ENCODE measurements at places on chromosomes 3 and 15. TPM values are rescaled to one million over a fixed set of nuclear protein-coding genes. Genes with fewer than 3 reads are reported as not detected.
A peak's percentile ranks its signal among the peaks of the same experiment; 100 is the strongest.

DNA sequence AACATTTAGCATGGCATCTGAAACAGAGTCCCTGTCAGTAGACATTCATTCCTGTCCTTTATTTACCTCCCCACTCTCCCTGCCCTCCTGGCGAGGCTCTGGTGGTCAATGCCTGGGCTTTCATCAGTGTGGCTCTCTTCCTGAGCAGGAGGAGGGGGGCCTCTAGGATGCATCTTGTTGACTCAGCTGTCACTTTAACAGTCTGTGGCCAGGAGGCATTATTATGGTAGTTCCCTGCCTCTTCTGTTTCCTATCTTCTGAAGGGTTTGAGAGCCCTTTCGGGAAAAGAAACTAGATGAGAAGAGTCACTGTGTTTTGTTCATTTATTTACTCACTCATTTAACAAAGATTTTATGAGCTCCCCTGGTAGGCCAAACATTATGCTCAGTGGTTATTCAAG, 2.4 kb upstream of the PPP1R14D start:
- DNase-seq: no peak

- DNase-seq: peak; percentile 58
Observed at GRCh38 chr15:94119923-94120775, 111.2 kb upstream of the MCTP2 start.

- DNase-seq: no peak
Observed at GRCh38 chr3:179853176-179853575, 183.6 kb downstream of the PEX5L start.

DNA sequence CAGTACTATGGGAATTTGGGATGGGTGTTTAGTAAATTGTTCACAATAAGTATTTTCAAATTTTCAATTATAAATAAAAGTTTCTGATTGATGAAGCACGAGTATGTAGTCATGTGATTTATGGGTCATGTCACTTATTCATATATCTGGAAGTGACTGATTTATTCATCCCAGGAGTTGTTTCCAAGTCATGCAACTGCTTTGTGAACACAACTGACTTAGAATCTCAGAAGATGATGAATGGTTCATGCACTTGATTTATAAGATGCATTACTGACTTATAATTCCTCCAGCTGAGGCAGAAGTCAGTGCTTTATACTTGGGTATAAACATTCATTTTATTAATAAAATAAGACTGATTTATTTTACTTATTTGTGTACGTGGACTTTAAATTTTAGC, 137.8 kb upstream of the CBLB start:
- DNase-seq: no peak

GRCh38 chr3:36852071-36852470, 87.7 kb upstream of the DCLK3 start:
- DNase-seq: no peak

DNA sequence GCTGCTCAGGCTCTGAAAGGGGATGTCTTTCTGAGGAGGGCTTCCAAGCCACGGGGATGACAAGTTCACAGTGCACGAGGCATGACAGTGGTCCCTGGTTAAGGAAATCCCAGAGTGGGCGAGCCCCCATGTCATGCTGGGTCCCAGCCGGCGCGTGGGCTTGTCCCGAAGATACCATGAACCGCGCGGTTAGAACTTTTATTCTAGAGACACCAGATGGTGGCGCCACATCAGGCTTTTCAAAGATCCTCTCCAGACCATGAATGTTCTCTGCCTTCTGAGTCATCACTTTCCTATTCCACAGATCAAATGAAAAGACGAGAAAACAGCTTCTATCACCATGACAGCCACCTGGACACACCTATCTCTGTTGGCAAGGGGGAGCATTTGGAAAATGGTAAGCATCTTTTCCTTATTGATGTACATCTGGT, 227.8 kb upstream of the LYSMD4 start:
- no peak for DNase-seq

DNA sequence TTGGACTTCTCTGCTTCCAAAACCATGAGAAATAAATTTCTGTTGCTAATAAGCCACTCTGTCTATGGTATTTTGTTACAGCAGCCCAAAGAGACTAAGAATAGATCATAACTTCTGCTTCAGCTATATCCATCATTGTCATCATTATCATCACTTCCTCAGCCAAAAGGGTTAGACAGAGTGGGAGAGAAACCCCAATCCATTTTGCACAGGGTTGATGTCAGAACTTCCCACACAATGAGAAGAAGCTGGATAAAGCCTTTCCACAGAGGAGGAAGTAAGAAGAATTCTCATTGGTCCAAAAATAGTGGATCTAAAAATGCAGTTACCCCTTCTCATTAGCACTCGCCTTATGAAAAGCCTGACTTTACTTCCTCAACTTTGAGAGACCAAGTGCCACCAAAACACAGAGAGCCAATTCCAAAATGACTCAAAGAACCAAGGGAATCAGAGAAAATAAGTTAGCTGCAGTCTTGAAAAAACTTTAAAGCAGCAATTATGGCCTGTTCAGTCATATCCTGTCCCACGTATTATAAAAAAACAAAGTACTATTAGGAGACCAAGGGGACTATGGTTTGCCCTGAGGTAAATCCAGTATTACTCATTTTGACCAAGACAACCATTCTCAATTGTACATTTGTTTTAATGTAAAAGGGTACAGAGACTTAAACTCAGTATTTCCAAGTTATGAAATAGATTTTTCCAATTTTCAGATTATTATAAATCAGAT, 80.2 kb downstream of the WNT5A start:
- no peak for DNase-seq

GRCh38 chr3:12884186-12884680, 42.9 kb upstream of the RPL32 start:
- DNase-seq: no peak

- no peak for DNase-seq
Observed at GRCh38 chr3:3714572-3714971, 84.7 kb upstream of the LRRN1 start.

- DNase-seq: no peak
Observed at GRCh38 chr3:125043599-125044151, 12.1 kb downstream of the HEG1 start.

DNA sequence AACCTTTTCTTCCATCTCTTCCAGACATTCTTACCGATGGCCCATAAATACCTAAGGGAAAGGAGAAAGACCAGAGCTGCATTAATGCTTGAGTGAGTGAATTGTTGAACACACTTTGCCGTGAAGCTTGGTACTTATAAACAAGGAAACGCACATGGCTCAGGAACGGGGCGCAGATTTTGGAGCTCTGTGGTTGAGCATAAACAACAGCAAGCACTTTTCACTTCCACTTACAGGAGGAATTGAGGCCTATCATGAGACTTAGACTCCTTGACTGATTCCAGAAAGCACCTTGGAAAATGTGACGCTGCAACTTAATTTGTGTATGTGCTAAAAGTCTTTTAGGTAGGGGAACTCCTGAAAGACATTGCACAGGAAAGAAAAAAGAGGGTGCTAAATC, 197.5 kb upstream of the FEZF2 start:
- no peak for DNase-seq

DNA sequence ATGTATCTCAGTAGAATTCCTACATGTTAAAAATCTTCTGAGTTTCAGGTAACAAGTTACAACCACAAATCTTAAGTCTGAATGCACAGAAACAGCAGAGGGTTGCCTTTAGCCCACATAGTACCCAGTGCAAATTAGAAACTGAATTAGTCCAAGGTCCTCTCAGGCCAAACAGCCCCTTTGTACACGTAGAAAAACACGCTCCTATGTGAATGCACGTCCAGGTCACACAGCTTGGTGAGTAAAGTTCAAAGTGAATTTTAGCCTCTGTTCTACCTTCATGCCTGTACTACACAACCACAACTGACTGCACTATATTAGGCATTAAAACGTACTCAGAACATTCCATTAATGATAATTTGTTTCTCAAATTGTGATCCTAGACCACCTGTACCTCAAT, 46.3 kb downstream of the GYG1 start:
- no peak for DNase-seq

GRCh38 chr3:73674280-73674679, 49.5 kb upstream of the PDZRN3 start:
- no peak for DNase-seq

- no peak for DNase-seq
Observed at GRCh38 chr3:46353647-46354410, at the start of gene CCR2. TSS of gene CCR2 (plus strand) at chr3:46354111. CDS start at chr3:46357528, 3,417 bp downstream.

GRCh38 chr3:134320749-134321148, 53.5 kb downstream of the AMOTL2 start:
- DNase-seq: no peak

DNA sequence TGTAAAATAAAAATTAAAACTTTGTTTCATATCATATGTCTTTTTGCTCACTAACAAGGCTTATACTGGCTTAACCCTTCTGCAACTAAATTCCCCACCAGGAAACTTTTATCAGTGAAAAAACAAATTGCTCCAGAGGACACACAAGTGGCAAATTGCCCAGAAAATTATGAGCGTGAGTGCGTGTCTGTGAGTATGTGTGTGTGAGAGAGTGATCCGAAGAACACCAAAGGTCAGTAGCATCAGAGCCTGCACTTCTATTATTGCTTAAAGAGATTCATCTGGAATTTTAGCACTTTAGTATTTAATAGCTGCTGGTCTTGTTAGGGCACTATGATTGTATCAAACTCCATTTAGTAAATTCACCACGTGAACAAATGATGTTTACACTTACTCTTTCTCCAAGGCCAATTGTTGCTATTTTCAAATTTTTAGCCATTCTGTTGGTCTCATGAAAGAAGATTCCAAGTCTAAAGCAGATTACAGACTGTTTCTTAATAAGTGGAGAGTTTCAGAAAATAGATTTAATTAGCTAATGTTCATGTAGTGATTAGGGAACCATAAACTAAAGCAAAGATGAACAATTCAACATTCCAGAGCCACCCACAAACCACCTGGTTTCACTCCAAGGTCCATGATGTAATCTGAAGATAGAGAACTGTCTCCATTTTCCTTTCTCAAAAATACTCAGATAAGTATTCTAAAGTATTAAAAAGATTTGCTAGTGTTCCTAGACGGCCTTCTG, 91.1 kb upstream of the IL12A start:
- DNase-seq: no peak

GRCh38 chr3:184691397-184692231, 20.2 kb downstream of the MAGEF1 start:
- peak; percentile 77 for DNase-seq

DNA sequence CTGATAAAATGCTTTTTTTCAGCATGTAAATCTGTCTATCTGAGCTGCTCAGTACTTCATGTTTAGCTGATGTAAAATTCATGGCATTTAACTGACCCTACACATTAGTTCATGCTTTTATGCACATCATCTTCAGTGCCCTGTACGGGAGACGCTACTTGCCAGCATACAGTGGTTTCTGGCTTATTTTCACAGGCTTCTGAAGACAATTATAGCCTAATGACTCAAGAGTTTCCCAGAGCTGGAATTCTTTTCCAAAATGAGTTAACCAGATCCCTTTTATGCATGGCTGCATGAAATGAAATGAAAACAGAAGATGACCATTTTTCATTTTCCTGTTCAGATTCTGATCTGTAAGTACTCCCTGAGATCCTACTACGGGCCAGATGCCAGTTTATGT, 1061.5 kb downstream of the ROBO2 start:
- no peak for DNase-seq

GRCh38 chr3:72591522-72592421, 256.5 kb downstream of the SHQ1 start:
- no peak for DNase-seq

Gene SYNM
- 0.36 TPM for total RNA-seq

Gene PATL2
- total RNA-seq: 60.5 TPM

Gene ANKRD63
- 0.25 TPM for total RNA-seq

Gene AVEN
- 6.8 TPM for total RNA-seq

Gene TMC3
- not detected for total RNA-seq

Gene STAB1
- total RNA-seq: 4.5 TPM

Gene SLC12A8
- total RNA-seq: 0.95 TPM

Gene ACKR4
- 0.15 TPM for total RNA-seq

Gene SNTN
- total RNA-seq: not detected

Gene SPTBN5
- total RNA-seq: 1.4 TPM

Gene CD200R1
- total RNA-seq: 4.4 TPM
